ENCODE measurements at places on chromosomes 12 and 14.

- DNase-seq, result no peak
Observed at GRCh38 chr14:99471731-99472130, 8.9 kb downstream of the SETD3 start.

- DNase-seq, result no peak
Observed at GRCh38 chr14:73749706-73750530, 35.7 kb upstream of the PNMA1 start.

- DNase-seq, result peak; percentile 51
Observed at GRCh38 chr12:51269174-51270066, 795 bp downstream of the SMAGP start.

- DNase-seq, result no peak
Observed at GRCh38 chr12:106736051-106736957, 38.2 kb upstream of the RIC8B start.

DNA sequence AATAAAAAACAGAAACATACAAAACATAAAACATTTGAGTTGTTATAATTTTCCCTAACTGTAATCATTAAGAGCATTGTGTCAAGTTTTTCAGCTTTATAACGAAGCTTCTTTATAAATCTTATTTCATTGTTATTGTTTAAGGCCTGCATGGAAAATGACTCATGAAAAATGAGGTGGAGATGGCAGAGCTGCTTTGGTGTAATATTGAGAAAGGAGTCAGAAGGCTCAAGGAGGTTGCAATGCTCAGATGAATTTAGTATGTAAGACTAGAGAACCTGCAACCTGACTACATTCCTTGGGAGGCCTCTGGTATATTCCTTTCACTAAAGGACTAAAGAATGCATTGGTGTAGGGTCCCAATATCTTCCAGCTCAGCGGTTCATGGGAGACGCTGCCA, 61.5 kb downstream of the TMEM30B start:
- DNase-seq, result no peak

DNA sequence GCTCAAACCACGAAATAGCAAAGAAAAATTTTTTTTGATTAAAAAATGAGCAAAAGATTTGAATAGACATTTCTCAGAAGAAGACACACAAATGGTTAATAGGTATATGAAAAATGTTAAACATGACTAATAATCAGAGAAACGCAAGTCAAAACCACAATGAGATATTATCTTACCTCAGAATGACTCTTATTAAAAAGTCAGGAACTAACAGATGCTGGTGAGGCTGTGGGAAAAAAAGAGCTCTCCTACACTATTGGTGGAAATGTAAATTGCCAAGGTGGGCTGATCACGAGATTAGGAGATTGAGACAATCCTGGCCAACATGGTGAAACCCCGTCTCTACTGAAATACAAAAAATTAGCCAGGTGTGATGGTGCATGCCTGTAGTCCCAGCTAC, 315.5 kb upstream of the FLRT2 start:
- DNase-seq, result no peak

GRCh38 chr12:52183544-52183910, 8.3 kb downstream of the KRT80 start:
- DNase-seq, result no peak

GRCh38 chr12:41636653-41637052, 448.5 kb downstream of the PDZRN4 start:
- DNase-seq, result no peak

- no peak for DNase-seq
Observed at GRCh38 chr12:124227951-124228711, 66.8 kb upstream of the RFLNA start.

DNA sequence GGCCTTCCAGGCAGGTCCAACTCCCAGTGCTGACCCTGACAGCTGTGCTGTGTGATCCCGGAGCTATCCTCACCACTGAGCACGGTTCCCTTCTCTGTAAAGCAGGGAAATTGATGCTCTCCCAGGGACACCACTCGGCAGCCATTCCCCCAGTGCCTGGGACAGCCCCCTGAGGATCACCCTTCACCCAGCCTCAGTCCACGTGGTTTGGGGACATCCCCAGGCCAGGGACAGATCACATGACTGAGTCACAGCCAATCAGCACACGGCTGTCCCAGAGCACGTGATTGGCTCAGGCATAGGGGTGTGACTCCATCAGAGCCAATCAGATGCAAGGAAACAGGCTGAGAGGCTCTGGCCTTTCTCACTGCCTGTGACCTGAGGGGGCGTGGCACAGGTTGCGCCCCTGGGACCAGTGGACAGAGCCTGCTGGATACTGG, 68.8 kb upstream of the SFSWAP start:
- DNase-seq, result no peak

GRCh38 chr12:44663291-44663690, 212.8 kb downstream of the NELL2 start:
- no peak for DNase-seq

GRCh38 chr12:50734409-50735263, 29.3 kb upstream of the ATF1 start:
- no peak for DNase-seq

- no peak for DNase-seq
Observed at GRCh38 chr12:79423560-79423959, 267.2 kb downstream of the PAWR start.

GRCh38 chr12:40117818-40118217, 11.9 kb upstream of the SLC2A13 start:
- DNase-seq, result no peak

DNA sequence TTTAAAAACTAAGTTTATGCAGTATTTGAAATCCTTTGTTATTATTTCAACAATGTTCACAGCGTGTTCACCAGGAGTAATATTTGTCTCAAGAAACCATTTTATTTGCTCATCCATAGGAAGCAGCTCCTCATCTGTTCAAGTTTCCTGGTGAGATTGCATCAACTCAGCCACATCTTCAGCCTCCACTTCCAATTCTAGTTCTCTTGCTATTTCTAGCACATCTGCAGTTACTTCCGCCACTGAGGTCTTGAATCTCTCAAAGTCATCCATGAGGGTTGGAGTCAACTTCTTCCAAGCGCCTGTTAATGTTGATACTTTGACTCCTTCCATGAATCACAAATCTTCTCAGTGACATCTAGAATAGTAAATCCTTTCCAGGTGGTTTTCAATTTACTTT, 18.0 kb downstream of the CLEC9A start:
- no peak for DNase-seq

- no peak for DNase-seq
Observed at GRCh38 chr14:35470755-35471154, 63.2 kb upstream of the INSM2 start.

- no peak for DNase-seq
Observed at GRCh38 chr12:88325076-88325815, 183.1 kb downstream of the TMTC3 start.

- no peak for DNase-seq
Observed at GRCh38 chr12:117142094-117142493, 42.9 kb upstream of the TESC start.

GRCh38 chr12:508795-509194, 49.1 kb downstream of the B4GALNT3 start:
- DNase-seq, result no peak

GRCh38 chr14:45743884-45744283, 490.9 kb upstream of the MIS18BP1 start:
- DNase-seq, result no peak

DNA sequence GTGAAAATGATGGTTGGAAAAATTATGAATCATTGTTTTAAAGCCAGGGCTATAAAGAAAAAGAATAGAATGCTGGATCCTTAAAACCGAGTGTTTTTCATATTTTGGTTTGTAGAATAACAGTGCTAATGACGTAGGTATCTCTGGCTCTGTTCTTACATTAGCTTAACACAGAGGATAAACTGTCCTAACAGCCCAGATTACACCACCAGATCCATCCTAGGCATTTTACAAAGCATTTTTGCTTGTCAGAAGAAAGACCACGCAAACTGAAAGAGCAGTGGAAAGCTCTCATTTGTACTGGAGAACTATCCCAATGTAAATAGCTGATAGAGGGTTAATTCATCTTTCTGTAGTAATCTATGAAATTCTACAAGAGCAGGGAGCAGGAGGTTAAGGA, 13.6 kb downstream of the IFT81 start:
- DNase-seq, result no peak

- no peak for DNase-seq
Observed at GRCh38 chr12:125194987-125195386, 129.8 kb downstream of the AACS start.

DNA sequence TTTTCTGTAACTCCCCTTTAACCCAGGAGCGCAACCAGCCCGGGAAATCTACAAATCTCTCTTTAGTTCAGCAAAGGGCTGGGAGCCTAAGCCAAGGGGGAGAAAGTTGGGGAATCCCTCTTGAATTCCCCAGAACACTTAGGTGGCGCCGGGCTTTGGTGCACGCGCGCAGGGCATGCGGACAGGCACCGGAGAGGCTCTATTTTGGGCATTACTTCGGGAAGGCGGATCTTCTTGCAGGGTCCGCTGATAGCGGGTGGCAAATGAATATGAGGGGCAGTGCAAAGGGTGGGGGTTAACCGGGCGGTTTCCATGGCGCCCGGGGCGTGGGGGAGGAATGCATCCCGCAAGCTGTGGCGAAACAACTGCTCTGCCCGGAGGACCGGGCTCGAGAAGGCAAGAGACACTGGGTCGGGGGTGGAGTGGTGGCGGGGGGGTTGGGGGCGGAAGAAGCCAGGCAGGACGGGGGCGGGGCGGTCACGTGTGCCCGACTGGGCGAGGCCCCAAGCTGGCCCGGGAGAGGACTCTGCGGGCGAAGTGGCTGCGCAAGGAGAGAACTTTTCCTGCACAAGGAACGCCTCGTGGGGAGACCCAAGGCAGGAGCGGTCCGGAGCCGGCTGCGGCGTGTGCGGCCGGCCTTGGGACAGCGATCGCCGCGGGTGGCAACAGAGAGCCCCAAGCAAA, at the start of gene FLVCR2:
TSS of gene FLVCR2 (plus strand) at position 519 of the 684 bp plus-strand sequence. CDS start 353 bp downstream, outside the sequence.
- peak; percentile 87 for DNase-seq

DNA sequence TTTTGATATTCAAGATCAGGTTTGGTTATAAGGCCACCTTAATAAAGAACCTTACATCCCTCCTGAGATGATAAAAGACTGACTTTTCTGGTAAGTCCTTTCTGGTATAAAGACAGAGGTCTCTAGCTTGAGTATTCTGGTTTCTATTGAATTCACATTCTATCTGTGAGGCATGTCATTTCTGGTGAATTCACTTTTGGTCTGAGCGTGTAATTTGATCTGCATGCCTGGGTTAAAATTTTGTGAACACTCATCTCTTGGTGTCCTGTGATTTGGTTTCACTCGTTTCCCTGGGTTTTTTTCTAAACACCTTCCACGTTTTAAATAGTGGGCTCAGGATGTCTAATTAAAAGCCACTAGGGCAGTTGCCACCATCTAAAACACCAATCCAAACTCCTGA, 12.2 kb downstream of the EIF5 start:
- DNase-seq, result no peak

GRCh38 chr12:32285489-32285888, 113.9 kb upstream of the FGD4 start:
- DNase-seq, result no peak

DNA sequence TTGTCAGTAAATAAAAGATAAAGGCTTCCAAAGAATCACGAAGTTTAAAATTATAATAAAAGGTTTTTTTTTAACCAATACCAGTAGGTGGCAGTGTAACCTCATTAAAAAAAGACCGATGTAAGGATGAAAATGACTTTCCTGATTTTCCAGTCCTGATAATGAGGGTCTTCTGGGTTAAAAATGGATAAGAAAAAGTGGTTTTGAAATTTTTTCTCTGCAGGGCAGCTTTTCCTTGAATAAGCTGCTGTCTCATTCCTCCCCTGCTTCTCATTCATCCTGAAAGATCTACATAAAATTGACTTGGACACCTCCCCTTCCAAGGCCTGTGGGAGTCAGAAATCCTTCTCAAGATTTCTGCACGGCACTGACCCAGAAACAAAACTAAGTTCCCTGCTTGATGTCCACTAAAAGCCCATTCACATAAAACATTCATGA, 58.9 kb upstream of the FBXO33 start:
- no peak for DNase-seq

GRCh38 chr14:35333264-35333730, 41.1 kb downstream of the PSMA6 start:
- DNase-seq, result no peak

DNA sequence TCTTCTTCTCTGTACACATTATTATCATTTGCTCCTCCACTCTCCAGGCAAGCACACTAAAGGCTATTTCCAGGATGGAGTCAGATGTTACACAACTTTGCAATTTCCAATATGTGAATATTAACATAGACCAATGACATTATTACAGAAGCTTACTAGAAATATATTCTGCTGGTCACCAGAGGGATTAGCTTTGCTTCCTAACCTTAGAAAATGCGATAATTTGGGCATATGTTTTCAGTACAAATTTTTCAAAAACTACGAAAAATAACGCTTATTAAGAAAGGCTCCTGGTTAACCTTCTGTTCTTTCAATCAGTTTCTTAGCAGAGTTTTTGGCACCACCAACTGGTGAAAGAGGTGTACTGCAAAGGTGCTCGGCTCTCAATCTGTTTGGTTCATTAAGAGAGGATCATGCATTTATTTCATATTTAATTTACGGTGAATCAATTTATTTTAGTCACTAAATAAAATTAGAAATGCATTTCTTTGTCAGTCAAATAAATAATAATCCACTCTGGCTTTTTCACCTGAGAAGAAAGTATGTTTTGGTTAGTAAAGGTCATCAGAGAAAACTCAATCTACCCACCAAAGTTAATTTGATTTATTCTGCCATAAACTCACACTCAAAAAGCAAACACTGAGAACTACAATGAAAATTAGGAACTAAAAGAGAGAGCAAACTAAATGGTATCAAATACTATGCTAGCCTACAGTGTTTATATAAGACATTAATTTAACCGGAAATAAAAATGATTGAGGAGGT, 39.2 kb downstream of the EFCAB11 start:
- DNase-seq, result peak; percentile 34

- no peak for DNase-seq
Observed at GRCh38 chr14:22901799-22902198, 17.1 kb downstream of the RBM23 start.

DNA sequence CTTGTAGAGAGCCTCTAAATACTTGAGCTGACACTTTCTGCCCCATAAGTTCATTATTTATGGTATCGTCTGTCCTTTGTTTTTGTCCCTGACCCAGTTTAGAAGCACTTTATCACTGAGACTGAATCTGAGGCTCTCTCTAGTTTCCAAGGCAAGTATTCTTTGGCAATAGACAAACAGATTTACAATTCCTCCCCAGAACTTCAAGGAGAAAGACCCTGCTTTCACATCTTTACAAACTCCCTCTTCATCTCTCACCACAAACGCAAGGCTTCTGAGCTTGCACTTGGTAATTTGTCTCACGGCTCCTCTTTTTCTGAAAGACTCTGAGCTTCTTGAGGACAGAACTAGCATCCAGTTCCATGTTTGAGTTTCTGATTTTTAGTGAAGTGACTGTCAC, 49.8 kb upstream of the PARP11 start:
- no peak for DNase-seq

DNA sequence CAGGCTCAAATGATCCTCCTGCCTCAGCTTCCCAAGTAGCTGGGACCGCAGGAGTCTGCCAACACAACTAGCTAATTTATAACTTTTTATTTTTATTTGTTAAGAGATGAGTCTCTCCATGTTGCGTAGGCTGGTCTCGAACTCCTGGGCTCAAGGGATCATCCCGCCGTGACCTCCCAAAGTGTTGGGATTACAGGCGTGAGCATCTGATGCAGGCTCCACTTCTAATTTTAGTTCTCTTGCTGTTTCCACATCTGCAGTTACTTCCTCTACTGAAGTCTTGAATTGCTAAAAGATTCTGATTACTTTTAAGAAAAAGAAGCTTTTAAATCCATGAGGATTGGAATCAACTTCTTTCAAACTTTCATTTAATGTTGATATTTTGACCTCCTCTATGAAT, 13.4 kb upstream of the SNX6 start:
- no peak for DNase-seq
